ENCODE measurements at places on chromosomes 4 and X.

DNA sequence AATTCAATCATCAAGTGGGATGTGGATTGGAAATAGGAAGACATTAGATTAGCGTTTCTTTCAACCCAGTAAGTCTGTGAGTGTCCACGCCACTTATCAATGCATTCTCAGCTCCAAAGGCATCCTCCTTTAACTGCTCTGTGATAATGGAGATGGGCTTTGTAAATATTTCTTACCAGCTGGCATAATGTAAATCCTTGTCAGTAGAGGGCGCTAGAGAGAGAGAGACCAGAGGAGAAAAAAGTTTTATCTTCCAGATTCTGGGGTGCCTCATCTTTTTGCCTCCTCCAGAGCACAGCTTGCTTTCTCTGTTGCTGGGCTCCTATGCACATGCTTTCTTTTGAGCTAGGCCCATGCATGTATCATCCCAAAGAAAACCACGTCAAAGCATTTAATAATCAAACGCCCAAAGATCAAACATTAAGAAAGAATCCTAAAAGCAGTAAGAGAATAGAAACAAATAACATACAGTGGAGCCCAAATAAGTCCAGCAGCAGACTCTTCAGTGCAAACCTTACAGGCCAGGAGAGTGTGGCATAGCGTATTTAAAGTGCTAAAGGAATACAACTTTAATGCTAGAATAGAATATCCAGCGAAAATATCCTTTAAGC lies 9.6 kb upstream of the MTMR1 start:
- no peak for DNase-seq

GRCh38 chrX:10231461-10231860 lies 74.7 kb downstream of the CLCN4 start:
- DNase-seq, result no peak

DNA sequence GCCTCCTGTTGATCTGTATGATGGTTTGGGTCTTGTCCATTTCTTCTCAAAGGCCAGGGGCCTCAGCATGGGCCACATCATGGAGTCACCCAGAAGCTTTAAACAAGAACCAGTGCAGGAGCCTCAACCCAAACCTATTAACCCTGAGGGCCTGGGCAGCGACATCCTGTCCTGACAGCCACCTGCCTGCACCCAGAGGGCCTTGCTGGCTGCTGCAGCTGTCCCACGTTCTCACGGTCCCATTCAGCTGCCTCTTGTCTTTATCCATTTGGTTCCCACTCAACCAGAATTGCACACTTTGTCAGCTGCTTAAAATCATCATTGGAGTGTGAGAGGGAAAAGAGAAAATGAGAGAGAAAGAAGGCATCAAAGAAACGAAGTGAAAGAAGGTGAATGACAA lies 21.6 kb downstream of the C4orf50 start:
- no peak for DNase-seq

- DNase-seq, result no peak
These were observed 298.1 kb downstream of the ANKRD50 start for GRCh38 chr4:124414276-124415040.

DNA sequence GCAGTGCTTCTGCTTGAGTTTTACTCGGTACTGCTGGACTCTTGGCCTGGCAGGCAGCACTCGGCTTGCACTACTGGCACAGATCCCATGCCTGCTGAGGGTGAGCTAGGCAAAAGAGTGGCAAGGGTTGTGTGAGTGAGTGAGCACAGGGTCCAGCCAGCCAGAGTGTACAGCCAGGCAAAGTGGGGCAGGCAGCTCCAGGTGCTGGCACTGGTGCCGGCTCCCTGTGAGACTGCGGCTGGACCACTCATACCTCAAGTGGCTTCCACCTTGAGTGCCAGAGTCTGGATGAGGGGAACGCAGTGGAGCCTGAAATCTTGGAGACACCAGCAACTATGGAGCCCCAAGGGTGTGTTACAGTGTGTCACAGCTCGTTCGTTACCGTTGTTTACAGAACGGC lies 1451.9 kb upstream of the AGA start:
- DNase-seq, result no peak

DNA sequence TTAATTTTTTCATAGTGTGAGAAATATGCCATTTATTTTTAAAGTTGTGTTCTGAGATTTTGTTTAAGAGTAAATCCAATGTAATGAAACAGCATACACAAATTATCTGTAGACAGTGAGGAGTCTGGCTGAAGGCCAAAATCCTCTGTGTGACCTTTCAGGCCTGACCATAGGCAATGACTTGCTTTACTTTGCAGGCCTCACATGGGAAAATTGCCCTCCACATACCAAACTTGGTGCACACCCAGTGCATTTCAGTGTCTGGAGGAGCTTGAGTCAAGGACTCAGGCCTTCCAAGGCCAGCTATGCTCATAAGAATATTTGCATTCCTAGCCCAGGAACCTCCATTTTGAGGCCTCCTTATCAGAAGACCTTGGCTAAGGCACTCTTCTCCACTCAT lies 430.1 kb downstream of the GABRG1 start:
- no peak for DNase-seq

DNA sequence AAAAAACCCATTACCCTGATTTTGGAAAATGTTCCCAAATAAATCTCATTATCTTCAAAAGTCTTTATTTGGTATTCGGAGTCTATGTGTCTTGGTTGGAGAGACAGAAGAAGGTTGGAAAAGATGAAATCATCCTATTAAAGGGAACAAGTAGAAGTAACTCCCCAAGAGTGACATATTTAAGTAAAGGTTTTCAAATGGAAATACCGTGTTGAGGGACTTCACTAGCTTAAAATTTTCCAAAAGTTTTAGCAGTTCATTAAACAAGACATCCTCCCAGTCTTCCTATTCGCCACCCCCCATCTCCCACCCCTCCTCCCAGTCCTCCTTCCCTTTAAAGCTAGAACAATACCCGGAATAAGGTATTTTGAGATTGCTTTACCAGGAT lies 62.7 kb upstream of the CCDC160 start:
- no peak for DNase-seq

DNA sequence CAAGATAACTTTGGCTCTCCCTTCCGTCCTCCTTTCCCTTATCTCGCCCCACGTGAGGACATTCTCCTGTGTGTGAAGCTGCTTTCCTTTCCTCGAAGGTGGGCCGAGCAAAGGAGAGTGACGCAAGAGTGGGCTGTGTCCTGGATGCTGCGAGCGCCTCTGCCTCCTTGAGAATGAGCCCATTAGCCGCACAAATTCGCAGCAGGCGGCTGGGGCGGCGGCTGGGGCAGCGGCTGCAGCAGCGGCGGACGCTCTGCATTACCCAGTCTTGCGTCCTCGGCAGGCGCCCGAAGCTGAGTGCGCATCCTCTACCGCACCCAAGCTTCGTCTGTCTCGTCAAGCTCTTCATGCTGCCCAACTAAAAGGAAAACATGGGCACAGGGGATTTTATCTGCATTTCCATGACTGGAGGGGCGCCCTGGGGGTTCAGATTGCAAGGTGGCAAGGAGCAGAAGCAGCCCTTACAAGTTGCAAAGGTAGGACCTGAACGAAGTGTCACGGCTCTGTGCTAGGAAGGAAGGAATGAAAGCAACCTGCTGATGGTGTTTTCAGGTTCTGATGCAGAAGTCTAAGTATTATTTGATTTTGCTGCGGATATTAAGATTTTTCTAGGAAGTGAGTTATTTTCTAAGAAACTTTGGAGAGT lies at the start of gene SYNPO2:
SYNPO2 (plus strand) TSS at position 189 of the 646 bp plus-strand sequence; CDS start at position 372, 183 bp downstream.
- no peak for DNase-seq

DNA sequence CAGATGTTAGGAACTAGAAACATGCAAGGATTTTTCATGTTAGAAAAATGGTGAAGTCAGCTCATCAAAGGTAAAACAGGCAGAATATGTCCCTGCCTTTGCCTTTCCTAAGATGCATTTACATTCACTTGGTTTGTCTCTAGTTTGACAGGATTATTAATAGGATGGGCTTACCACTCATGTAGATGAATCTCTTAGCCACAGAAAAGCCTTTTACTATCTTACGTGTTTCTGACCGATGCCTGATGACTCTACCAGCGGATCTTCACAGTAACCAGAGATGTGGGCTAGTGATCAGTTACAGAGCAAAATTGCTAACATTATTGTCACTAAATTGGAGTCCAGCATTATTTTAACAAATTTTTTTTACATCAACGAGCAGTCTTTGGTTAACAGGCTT lies 187.6 kb downstream of the MAML3 start:
- DNase-seq, result no peak

DNA sequence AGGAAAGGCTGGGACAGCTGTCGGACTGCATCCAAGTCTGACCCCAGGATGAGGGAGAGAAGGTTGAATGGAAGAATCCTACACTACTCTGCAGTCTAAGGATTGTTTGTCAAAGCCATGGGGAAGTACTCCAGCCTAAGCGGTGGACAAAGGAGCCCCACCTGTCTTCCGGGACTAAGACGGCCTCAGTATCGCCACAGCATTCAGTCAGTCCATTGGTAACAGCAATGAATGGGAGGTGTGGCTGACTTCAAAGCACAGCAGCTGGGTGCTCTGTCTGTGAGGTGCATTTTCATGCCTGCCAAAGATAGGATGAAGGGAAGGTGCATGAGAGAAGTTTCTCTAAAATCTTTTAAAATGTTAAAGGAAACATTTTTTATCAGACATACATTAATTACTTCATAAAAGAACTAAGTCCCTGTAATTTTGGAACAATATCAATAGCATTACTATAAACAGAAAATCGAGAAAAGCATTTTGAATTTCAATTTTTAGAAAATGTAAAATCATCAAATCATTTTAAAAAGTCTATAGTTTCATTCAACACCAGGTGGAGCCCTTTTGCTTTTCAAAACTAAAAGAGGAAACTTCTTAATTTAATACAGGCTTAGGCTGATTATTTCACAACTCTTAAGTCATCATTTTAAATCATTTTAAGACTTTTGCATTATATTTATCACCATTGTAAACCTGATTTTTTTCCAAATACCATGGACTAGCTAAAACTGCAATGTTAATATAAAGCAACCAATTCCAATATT lies 27.6 kb upstream of the INTU start:
- DNase-seq, result peak; percentile 5

DNA sequence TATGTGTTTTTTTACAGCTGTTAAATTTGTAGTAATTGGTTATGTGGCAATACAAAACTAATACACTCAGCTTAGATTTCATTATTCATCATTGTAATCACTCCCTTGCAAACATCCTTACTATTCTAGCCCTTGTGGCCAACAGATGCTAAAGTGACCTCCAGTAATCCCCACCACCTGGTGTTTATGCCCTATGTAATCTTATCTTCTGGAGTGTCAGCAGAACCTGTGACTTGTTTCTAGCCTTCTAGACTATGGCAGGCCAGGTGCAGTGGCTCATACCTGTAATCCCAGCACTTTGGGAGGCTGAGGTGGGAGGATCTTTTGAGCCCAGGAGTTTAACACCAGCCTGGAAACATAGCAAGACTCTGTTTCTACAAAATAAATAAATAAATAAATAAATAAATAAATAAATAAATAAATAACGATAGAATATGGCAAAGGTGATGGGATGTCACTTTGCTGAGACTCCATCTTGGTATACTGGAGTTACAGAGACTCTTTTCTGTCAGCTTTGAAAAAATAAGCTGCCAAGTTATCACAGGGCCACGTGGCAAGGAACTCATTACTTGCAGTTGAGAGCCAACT lies 12.3 kb upstream of the TSR2 start:
- no peak for DNase-seq

DNA sequence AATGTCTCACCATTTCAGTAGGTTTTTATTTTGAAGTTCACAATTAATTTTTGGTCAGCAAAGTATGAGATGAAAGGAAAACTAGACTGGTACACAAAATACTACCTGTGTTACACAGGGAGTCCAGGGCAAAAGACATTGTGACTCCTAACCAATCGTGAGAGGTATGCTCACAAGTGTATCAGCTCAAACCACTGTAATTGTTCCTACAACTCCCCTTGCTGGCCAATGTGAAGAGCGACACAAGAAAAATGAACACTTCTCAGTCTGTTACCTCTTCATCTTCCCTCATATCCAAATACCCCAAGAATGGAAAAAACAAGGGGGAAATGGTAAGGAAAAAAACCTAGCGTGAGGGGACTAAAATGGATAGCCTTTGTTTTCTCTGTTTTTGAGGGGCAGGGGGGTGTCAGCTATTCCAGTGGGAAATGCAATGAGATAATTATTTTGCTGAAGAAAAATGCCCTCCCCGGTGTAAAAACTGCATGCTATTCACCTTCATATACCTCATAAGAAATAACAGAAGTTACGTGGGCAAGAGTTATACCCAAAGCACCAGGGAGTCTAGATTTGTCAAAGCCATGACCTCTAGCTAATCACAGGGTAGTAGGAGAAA lies 30.6 kb upstream of the NSUN7 start:
- peak; percentile 73 for DNase-seq

DNA sequence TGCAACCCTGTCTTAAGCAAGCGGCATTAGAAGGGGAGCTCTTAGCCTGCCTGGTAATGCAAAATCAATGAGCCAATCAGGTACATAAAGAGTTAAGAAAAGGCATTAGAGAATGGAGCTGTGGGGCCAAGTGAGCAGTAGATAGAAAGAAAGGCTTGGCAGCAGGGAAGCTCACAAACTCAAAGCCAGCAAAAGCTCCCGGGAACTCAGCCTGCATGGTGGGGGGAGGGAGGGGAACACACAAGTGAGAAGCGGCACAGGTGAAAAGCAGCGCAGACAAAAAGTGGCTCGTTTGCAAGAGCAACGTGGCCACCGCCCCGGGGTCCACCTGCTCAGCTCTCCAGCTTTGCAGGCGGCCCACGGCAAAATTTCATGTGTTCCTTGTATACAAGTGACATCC lies 818.5 kb downstream of the FAM133A start:
- no peak for DNase-seq

GRCh38 chrX:16851421-16851820 lies 18.7 kb downstream of the RBBP7 start:
- DNase-seq, result no peak

DNA sequence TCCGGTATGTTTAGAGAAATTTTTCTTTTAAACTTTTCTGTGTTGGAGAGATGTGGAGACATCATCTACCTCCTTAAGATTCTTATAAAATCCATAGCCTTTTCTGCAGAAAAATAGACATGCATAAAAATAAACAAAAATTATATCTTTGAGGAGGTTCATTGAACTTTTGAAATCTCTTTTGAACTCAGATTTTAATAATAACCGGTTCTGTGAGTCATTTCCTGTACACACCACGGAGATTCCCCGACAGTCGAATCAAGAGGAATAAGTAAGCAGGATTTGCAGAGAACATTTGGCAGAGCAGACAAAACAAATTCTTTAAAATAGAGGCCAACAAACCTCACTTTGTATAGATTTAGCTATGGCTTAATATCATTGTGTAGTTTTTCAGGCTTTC lies 918.7 kb upstream of the POU3F4 start:
- DNase-seq, result no peak

DNA sequence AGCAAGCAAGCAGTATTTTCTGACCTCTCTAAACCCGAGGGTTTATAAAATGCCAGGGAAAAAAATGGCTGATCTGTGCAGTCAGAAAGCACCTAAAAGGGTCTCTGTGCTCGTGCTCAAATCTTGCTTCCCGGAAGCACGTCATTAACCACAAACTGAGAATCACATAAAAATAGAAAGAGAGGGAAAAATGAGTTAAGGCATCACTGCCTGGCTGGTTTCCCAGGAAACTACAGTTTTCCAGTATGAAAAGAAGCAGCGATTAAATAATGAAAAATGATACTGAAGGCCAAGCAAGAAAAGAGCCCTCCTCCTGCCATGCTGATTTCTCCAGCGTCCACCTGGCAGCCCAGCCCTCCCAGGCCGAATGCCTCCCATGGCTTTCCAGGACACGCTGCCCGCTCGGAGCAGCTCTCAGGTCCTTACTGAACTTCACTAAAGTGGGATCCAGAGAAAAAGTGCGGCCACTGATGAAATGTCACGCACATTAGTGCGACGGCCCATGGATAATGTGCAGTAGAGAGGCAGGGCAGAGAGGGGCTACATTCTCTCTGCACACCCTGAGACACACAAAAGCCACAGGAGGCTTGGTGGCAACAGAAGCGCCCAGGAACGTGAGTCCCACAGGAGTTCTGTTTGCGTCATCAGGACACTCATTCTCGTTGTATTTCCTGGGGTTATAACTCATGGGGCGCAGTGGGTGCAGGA lies 80.4 kb downstream of the WFS1 start:
- DNase-seq, result no peak

Data from GM12864 (cell line).